ENCODE measurements at places on chromosomes 2 and 18.

DNA sequence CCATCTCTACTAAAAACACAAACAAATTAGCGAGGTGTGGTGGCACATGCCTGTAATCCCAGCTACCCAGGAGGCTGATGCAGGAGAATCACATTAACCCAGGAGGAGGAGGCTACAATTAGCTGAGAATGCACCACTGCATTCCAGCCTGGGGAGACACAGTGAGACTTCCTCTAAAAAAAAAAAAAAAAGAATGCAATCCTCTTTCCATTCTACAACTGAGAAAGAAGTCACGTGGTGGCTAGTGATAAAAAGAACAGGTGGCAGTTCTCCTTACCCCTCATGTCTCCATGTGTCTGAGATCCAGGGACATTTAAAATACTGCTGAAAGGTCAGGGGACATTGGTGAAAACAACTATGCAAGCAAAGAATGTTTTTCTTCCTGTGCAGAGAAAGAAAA lies 24.4 kb upstream of the GPR39 start:
- DNase-seq, result no peak

- no peak for DNase-seq
Measured at GRCh38 chr2:108418416-108418815, 30.6 kb upstream of the GCC2 start.

DNA sequence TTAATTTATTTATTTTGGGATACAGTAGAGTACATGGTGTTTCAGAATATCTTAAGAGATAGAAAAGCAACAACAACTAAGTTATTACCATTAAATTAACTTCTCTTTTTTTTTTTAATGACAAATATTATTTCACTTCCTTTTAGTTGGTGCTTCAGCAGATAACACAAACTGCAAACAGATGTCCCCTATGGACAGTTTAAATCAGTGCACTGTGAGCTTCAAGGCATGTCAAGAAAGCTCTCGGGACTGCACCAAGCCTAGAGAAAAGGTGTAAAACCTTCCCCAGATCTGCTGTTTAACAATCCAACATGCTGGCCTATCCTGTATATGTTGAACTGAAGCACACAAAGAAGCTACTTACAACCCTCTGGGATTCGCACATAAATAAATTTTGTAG lies 122.7 kb downstream of the TCF4 start:
- DNase-seq, result no peak

DNA sequence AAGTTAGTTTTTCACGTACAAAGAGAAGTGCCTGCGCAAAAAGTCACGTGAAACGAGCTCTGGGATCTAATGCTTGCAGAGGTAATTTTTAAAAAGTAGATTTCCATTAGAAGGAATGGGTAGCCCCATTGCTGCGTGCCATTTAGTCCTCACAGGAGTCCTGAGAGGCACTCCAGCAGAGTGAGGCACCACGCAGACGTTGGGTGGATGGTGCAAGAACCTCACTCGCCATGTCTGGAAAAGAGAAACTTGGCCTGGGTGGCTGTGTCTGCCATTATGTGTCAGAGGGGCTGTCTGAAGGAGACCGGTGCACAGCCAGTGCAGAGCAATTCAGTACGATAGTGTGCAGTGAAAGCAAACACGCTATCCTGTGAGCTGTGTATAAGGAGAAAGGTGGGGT lies 1.8 kb upstream of the HDAC4 start:
- no peak for DNase-seq

All from right hindlimb (tissue), 1 donor.